Stomach (tissue), 19 donors: ENCODE measurements at places on chromosomes 2 and 18. TPM values are rescaled to one million over a fixed set of nuclear protein-coding genes. Genes with fewer than 3 reads are reported as not detected.

DNA sequence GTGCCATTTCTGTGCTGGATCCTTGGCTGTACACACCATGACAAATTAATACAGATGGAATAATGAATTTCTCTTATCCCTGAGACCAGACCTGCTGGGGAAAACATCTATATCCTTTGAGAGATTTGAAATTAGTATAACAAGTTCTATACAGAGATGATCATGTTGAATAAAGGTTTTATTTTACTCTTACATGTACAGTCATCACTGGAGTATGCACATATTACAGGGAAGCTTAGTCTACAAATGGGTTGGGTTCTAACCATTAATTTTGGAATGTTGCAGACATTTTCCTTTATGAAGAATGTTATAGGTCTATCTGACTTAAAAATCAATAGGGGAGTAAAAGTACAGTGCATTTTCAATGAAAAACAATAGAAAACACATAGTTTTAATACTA is 29.9 kb upstream of the MMADHC start:
- DNase-seq: no peak

ICA1L gene
- polyA plus RNA-seq: 1.8 TPM

MYO5B gene
- 15.0 TPM for polyA plus RNA-seq

LIPG gene
- 2.9 TPM for polyA plus RNA-seq

DNA sequence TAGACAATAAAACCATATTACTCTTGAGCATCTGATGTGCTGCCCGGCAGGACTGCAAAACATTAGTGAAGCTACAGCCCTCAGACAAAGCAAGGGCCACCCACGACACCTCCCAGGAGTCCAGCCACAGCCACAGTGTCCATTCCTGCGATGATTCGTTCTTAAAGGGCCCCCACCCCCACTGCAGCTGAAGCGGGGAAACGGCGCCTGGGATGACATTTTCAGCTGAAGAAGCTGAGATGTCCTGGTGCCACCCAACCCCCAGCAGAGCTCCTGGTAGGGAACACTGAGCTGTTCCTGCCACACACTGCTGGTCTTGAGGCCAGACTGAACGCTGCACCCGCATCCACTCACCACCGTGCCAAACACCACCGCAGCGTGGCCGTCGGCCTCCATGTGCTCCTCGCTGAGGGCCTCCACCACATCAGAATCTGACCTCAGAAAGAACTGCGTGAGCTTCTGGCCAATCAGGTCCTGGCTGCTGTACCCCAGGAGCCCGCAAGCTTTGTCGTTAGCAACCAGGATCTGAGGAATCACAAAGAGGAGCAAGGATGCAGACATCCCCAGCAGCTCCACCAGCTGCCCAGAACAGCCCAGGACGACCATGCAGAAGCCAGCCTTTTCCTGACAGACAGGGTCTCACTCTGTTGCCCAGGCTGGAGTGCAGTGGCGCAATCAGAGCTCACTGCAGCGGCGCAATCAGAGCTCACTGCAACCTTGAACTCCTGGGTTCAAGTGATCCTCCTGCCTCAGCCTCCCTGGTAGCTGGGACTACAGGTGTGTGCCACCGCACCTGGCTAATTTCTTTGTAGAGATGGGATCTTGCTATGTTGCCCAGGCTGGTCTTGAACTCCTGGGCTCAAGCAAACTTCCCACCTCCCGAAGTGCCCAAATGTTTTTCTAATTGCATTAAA is 9.5 kb downstream of the PASK start:
- no peak for DNase-seq

GRCh38 chr2:18845854-18846445 is 256.6 kb upstream of the NT5C1B start:
- DNase-seq: no peak

DNA sequence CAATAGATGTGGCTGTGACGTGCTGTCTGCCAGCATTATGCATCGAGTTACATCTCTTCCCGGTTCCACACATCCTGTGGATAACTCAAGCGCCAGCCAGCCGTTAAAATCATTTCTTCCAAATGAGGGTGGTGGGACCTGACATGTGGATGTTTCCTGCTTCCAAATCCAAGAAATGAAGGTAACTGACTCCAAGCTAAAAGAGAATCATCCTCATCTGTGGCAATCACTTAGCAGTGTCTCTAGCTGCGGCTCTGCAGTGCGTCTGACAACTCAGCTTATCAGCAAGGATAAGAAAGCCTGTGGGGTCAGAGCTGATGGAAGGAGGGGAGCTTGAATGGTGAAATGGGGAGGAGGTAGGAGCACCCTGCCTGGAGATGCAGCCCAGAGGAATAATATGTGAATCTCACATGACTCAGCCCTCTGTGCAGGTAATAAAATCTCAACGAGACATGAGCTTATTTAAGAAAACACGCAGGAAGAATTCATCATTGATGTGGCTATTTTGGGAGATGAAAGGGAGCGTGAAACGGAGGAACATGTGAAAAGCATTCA is 382.2 kb upstream of the TRIB2 start:
- peak; percentile 14 for DNase-seq

DNA sequence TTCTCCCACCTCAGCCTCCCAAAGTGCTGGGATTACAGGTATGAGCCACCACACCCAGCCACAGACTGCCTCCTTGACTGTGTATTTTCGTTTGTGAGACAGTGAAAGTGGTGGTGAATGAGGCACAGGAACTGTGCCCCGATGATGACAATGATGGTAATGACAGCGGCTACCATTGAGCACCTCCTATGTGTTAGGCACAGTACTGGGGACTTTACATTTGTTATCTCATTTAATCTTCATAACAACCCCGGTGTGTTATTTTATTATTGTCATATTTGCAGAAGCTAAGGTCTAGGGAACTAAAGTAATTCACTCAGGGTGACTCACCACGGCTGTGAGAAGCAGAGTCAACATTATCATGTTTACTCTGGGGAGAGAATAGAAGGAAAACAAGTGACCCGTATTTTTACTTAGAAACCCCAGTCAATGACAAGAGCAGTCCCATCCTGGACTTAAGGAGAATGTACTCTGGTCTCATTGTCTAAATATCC is 77.6 kb upstream of the ALPP start:
- peak; percentile 68 for DNase-seq

GRCh38 chr18:21571772-21572171 is 28.7 kb downstream of the ESCO1 start:
- no peak for DNase-seq

DNA sequence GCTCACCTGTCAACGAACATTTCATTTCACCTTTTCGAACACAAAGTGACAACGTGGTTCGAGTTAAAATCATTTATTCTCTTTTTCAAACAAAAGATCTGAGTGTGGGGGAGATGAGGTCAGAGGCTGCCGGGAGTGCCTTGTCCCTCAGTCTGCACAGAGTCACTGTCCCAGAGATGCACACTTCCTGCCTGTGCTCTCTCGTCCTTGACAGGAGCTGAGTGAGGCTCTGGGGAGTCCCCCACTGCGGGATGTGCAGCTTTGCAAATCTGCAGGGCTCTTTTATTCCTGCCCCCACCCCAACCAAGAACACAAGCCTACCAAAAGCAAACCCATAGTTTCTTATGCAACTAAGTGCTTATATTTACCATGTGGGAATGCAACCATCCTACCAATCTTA is 497.8 kb downstream of the EIPR1 start:
- no peak for DNase-seq

ACOXL gene
- polyA plus RNA-seq: 0.25 TPM

GRCh38 chr2:112618383-112618782 is 27.4 kb upstream of the SLC20A1 start:
- DNase-seq: no peak

- no peak for DNase-seq
Measured at GRCh38 chr2:215981115-215981514, 32.2 kb downstream of the MREG start.

GRCh38 chr2:26922405-26923188 is 47.8 kb upstream of the MAPRE3 start:
- DNase-seq: peak; percentile 40

GRCh38 chr2:119190321-119191111 is 32.0 kb upstream of the C1QL2 start:
- DNase-seq: no peak

GRCh38 chr2:26678035-26678434 is 14.5 kb upstream of the KCNK3 start:
- no peak for DNase-seq

ALS2 gene
- polyA plus RNA-seq: 4.1 TPM

VWA3B gene
- polyA plus RNA-seq: 0.12 TPM

LYG2 gene
- polyA plus RNA-seq: not detected

EHD3 gene
- 7.5 TPM for polyA plus RNA-seq

DNA sequence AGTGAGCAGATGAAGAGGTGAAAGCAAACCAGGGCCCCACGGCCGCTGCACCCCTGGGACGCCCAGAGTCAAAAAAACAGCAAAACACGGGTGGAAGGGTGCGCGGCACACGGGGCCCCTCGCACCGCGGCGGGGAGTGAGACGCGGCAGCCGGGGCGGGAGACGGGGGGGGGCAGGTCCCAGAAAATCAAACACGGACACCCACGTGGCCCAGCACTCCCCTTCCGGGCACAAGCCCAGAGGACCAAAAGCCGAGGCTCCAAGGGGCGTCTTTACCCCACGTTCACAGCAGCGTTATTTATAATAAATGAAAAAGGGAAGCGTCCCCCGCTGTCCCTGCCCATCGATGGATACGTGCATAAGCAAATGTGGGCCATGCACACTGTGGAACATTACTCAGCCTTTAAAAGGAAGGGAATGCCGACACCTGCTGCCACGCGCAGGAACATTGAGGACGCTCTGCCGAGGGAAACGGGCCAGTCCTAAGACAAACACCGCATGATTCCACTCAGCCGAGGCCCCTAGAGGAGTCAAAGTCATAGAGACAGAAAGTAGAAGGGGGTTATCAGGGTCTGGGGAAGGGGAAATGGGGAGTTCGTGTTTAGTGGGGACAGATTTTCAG is 677 bp upstream of the COPS9 start:
- no peak for DNase-seq

DNA sequence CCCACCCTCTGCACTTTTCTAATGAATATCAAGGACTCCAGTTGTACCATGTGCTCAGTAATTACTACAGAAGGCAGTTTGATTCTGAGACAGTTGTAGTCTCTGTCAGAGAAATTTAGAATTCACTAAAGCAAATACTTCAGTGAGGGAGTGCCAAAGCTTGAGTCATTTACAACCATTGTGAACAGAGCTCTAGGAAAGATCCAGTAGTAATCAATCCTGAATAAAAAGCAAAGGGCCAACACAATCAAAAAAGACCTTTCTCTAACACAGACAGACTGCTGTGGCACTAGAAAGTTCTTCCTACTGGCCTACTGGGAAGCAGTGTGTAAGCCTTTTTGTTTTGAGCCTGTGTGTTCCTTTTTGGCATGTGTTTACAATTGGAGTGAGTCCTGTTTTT is 135.6 kb upstream of the UNC80 start:
- DNase-seq: no peak

- DNase-seq: peak; percentile 34
Measured at GRCh38 chr2:217643789-217644301, 358.9 kb downstream of the TNS1 start.

FBXO15 gene
- not detected for polyA plus RNA-seq

GRCh38 chr2:211347328-211347727 is 790.9 kb downstream of the CPS1 start:
- DNase-seq: no peak

DNA sequence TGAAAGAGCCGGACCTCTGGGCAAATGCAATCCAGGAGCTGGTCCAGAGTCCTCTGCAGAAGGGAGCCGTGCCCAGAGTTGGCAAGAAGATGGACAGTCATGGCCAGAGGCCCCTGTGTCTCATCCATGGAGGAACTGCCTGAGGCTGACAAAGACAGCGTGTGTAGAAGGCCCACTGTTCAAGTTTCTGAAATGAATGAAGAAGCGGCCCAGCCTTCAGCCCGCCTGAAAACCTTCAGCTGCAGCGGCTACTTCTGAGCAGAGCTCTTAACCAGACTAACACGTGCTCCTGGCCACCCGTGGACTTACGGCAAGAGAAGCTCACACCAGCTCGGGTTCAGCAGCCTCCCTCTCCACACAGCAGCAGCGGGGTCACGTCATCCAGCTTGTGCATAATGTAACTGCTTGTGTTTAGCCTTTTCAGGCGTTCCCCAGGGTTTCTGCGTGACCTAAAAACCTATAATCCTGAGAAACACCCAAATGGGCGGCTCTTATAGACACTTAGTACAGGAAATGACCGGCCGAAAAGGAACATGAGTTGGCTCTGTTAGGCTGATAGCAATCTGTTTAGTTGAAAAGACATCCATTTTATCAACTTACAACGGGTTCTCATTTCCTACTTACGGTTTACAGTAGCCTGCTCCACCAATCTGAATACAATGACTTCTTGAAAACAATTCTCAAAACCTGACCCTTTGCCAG is at the start of gene FAM124B:
FAM124B (minus strand) TSS at position 467 of the 702 bp plus-strand sequence; CDS start at position 128, 339 bp downstream.
- peak; percentile 87 for DNase-seq

DNA sequence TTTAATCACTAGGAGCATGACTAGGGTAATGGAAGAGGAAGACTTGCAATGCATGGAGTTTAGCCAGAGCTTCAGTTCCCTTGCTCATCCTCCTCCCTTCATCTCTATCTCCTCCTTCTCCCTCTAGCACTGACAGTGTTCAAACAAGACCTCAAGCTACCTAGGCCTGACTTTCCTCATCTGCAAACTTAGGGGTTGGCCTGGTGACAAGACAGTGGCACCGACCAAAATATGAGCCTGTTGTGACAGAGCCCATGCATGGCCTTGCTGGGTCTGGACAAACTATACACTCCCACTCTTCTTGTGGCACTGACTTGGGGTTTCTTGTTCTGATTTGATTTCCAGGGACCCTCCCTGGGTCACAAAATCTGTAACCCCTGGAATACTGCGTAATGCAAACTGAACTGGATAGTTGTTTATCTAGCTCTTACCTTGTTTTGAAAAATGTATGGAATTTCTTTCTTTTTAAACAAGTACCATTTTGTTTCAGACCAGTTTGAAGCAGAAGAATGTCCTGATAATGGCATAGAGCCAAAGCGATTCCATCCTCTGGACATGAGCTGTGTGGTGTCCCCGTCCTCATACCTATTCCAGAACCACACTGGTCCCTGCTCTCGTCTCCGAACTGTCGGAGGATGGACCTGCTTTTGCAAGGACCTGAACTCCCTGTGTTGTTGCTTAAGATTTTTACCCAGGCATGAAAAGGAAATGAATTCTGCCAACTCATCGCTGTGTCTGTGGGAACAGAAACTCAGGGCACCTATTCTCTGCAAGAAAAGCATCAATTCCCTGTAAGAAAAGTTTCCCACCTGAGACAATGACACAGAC is 33.4 kb upstream of the PPP4R1 start:
- DNase-seq: no peak

SH3BP4 gene
- 20.0 TPM for polyA plus RNA-seq

GRCh38 chr2:177708660-177709444 is 316.3 kb downstream of the AGPS start:
- no peak for DNase-seq

GNLY gene
- 1.7 TPM for polyA plus RNA-seq

- no peak for DNase-seq
Measured at GRCh38 chr2:9658972-9659371, 28.2 kb upstream of the YWHAQ start.

GRCh38 chr2:111061191-111061590 is 59.5 kb upstream of the BCL2L11 start:
- no peak for DNase-seq

- DNase-seq: peak; percentile 91
Measured at GRCh38 chr2:240565333-240566202, 2.7 kb upstream of the RNPEPL1 start.

DNA sequence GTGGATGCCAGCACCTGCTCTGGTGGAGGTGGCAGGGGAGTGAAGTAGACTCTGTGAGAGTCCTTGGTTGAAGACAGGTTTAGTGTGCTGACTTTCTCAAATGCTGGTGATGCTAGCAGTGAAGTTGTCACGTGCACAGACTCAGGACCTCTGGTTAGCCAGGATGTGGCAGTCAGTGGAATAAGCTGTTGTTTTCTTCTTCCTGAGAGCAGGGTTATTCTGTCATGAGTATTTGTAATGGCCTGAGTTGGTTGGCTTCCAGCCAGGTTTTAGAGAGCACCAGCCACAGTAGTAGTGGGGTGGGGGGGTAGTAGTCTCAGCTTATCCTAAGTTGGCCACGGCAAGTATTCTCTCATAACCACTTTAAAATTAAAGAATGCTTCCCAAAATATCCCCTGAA is 238.5 kb upstream of the FBXO11 start:
- DNase-seq: peak; percentile 13
